Stimulated activated CD8-positive, alpha-beta memory T cell treated with anti-CD3 and anti-CD28 coated beads, Interleukin-2, amount 100 ng/mL, for 1 hour (primary cell): ENCODE measurements at places on chromosomes 4 and X.

DNA sequence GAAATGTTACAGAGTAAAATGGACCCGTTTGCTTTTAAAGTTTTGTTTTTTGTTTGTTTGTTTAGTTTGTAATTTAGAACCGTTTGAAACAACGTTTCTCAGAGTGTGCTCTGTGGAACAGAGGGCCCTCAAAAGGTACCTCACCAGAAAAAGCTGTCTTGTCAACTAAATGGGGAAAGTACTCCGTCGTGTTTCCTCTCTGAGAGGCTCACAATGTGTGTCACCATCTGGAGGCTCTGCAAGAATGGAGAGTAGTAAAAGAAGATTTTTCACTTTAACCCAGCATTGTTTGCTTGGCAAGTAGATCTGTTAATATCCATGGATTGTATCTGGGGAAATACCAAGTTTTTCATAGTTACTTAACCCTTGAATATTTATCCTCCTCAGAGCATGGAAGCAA, 1.5 kb upstream of the ENPEP start:
- no peak for DNase-seq

- no peak for DNase-seq
These were observed 13.6 kb downstream of the HTRA3 start for GRCh38 chr4:8283161-8283560.

DNA sequence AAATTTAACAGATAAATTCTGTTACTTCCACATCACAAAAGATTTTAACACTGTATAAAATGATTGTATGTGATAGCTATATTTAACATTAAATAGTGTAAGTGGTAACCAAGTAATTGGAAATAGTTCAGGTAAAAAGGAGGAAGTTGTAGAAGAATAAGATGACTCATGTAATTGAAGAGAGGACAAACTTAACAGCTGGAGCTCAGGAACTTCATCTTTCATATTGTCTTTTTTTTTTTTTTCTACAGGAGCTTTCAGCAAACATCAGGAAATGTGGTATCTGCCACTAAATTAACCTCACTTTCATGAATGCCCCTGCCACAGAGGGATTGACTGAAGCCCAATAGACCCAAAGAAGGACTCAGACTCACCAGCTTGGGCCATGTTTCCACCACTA, 188.4 kb upstream of the VEGFC start:
- no peak for DNase-seq

DNA sequence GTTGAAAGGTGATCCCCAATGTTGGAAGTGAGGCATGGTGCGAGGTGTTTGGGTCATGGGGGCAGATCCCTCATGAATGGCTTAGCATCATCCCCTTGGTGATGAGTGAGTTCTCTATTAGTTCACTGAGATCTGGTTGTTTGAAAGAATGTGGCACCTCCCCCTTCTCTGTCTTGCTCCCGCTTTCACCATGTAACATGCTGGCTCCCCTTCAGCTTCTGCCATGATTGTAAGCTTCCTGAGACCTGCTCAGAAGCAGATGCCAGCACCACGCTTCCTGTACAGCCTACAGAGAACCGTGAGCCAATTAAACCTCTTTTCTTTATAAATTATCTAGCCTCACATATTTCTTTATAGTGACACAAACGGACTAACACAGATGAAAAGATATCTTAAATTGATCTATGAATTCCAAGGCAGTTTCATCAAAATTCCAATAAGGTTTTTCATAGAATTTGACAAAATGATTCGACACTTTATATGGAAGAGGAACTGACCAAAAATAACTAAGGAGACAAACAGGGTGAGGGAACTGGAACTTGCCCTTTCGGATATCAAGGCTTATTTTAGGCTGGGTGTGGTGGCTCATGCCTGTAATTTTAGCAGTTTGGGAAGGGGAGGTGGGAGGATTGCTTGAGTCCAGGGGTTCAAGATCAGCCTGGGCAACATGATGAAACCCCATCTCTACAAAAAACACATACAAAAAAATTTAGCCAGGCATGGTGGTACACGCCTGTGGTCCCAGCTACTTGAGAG, 56.9 kb upstream of the OGT start:
- DNase-seq, result no peak

DNA sequence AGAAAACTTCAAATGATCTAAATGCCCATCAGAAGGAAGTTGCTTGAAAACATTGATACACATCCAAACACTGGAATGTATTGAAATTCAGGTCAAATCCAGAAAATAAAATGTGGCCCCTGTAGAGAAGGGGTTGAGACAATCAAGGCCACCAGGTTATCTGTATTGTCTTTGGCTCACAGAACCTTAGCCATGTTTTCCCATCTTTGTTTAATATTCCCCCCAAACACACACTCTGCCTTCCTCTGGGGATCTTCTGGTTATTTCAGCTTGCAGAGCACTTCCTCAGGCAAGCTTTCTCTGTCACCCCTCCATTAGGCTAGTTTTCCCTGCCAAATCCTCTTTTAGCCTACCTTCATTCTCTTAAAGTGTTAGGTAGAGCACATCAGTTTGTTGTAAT, 30.5 kb downstream of the PAGE2 start:
- no peak for DNase-seq

GRCh38 chr4:68176500-68176899, 46.8 kb upstream of the TMPRSS11F start:
- no peak for DNase-seq
